ENCODE measurements at places on chromosomes 12 and 14. TPM values are rescaled to one million over a fixed set of nuclear protein-coding genes. Genes with fewer than 3 reads are reported as not detected.
A peak's percentile ranks its signal among the peaks of the same experiment; 100 is the strongest.

The WASHC3 gene
- 57.4 TPM for total RNA-seq

- DNase-seq, result no peak
- H3K27ac ChIP-seq, result no peak overlapping the region
- H3K4me3 ChIP-seq, result no peak overlapping the region
- no peaks in the 10 kb centered on the region for H3K27me3 ChIP-seq
- H3K4me1 ChIP-seq, result no peaks in the 10 kb centered on the region
- no peaks in the 10 kb centered on the region for H3K36me3 ChIP-seq
Measured at GRCh38 chr12:96521895-96522682, 32.7 kb downstream of the CFAP54 start.

GRCh38 chr14:31561155-31561846, at the start of gene NUBPL:
Gene NUBPL (plus strand): TSS chr14:31561404. CDS start chr14:31561440, 36 bp downstream.
- H3K27me3 ChIP-seq, result no peaks in the 10 kb centered on the region
- no peak within 1 kb of the TSS for H3K27ac ChIP-seq
- H3K36me3 ChIP-seq, result no peaks in the 10 kb centered on the region

DNA sequence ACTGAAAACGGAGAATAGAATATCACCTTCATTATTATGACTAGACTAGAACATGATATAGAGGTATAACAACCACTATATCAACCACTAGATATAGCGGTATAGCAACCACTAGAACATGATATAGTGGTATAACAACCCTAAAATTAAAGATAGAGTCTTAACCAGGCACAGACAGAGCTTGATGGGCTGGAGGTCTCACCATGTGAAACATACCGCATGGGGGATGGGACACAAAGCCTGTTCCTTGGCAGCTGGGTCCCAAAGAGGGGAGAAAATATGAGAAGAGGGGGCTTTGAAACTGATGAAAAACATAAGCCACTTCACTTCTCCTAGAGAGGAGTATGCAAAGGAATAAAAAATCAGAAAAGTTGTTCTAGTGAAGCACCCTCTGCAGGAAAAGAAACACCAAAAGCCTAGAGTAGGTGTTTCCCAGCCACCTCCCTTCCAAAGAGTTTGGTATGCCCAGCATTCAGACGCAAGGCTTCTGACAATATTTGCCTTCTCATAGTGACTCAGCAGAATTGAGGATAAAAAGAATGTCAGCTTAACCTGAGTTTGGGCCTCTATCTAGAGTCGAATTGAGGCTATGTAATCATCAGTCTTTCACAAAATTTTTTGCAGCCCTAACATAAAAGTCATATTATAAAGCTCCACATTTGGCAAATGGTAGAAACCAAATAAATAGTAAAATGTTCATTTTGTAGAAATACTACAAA, 316.4 kb downstream of the NOVA1 start:
- H3K4me1 ChIP-seq, result peaks cover 5% of the 10 kb centered on the region
- no peaks in the 10 kb centered on the region for H3K27me3 ChIP-seq
- DNase-seq, result no peak
- H3K4me3 ChIP-seq, result no peak overlapping the region

- no peaks in the 10 kb centered on the region for H3K36me3 ChIP-seq
- H3K27ac ChIP-seq, result no peak overlapping the region
- no peaks in the 10 kb centered on the region for H3K27me3 ChIP-seq
- no peaks in the 10 kb centered on the region for H3K4me1 ChIP-seq
- no peak overlapping the region for H3K4me3 ChIP-seq
- no peak for DNase-seq
Measured at GRCh38 chr12:125773033-125773640, 707.9 kb downstream of the AACS start.

DNA sequence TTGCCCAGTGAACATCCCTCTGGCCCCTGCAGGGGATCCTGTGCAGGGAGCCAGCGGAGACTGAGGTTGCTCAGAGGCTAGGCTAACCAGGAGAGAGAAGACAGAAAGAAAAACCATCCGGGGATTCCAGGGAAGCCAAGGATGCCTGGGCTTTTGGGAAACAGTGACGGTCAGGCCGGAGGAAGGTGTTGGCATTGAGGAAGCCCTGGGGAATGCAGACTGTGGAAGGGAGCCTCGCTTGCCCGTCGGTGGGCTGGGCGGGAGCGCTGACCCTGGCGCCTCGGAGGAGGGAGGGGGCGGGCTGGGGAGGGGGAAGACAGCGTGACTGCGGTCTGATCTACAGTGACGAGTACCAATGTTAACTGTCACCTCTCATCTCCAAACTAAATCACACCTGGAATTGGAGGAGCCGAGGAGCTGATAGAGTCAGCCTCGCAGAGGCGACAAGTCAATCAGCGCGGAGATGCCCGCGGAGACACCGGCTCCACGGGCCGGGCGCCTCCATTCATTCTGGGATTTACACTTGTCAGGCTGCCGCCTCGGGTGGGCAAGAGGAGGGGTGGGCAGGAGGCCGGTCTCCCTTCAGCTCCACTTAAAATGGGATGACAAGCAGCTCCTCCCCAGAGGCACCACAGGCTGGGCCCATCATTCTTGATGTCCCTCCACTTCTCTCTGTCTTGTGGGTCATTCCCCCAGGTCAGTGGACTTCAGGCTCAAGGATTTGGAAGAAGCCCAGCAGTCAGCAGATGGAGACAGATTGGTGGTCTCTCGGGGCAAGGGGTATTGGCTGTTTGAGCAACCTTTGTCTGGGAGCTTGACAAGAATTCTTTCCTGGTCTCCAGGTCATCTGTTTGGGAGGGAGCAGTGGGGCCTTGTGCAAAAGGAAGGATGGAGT, 20.4 kb upstream of the GPATCH2L start:
- H3K4me1 ChIP-seq, result no peaks in the 10 kb centered on the region
- DNase-seq, result no peak
- H3K4me3 ChIP-seq, result no peak overlapping the region
- H3K27ac ChIP-seq, result no peak overlapping the region

- no peak overlapping the region for H3K27ac ChIP-seq
- no peaks in the 10 kb centered on the region for H3K27me3 ChIP-seq
- no peaks in the 10 kb centered on the region for H3K36me3 ChIP-seq
- DNase-seq, result no peak
- no peak overlapping the region for H3K4me3 ChIP-seq
Measured at GRCh38 chr14:93888995-93889394, 38.1 kb upstream of the FAM181A start.

The LRP1 gene
- total RNA-seq, result 517 TPM

DNA sequence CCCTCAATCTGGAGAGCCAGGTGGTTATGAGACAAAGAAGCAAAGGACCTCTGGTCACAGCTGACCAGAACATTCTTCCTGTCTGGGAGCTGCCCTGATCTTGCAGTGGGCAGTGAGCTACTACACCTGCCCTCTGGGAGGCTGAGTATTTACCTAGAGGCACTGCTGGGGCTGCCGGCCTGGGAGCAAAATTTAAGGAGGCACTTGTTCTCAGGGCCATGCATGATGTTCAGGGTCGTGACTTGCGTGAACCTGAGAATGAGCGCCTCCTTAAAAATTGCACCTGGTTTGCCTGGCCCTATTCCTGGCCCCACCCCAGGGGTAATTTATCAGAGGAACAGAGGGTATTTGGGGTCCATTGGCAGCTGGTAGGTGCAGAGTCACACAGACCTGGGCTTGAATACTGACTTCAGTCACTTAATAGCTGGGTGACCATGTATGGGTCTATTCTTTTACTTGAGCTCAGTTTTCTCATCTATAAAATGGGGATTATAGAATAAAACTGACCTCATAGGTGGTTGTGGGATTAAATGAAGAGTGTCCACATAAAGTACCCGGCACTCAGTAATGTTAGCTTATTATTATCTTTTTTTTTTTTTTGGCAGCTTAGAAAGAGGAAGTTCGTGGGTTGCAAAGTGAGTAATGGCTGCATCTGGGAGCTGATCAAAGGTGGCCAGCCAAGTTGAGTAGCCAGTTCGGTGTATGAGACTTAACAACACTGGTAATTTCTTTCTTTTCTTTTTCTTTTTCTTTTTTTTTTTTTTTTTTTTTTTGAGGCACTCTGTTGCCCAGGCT, 107.4 kb upstream of the MED13L start:
- no peaks in the 10 kb centered on the region for H3K4me1 ChIP-seq
- H3K27ac ChIP-seq, result no peak overlapping the region
- H3K4me3 ChIP-seq, result no peak overlapping the region
- no peaks in the 10 kb centered on the region for H3K27me3 ChIP-seq

The MOAP1 gene
- total RNA-seq, result 22.8 TPM

GRCh38 chr14:88630565-88630964, 67.7 kb downstream of the ZC3H14 start:
- no peak overlapping the region for H3K4me3 ChIP-seq
- DNase-seq, result no peak
- no peak overlapping the region for H3K27ac ChIP-seq
- H3K27me3 ChIP-seq, result no peaks in the 10 kb centered on the region
- no peaks in the 10 kb centered on the region for H3K36me3 ChIP-seq
- no peaks in the 10 kb centered on the region for H3K4me1 ChIP-seq

DNA sequence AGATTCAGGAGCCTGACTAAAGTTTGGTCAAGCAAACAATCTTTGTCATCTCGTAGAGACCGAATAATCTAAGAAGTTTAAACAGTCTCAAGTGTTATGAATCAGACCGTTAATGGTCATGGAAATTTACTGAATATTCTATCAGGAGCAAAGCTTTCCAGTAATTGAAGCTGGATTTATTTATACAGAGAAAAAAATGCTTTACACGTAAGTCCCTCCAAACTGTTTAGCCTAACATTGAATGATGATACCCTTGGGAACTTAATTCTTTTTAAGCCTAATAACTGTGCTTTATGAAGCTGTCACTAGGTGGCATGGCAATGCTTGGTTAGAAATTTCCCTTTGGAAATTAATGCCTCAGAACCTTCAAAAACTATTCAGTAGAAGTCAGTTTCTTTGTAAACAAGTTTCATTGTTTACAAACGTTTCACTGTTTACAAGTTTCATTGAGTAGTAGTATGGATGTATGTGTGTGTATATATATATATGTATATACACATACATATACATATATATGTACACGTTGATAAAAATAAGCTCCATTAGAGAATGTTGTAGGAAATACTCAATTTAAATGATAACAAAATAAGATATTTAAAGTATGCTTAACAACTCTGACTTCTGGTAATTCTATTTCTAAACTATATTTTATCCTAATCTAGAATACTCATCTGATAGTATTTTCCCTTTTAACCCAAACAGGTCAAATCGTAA, 32.1 kb downstream of the DEPDC4 start:
- H3K4me3 ChIP-seq, result no peak overlapping the region
- no peaks in the 10 kb centered on the region for H3K4me1 ChIP-seq
- H3K27me3 ChIP-seq, result no peaks in the 10 kb centered on the region

DNA sequence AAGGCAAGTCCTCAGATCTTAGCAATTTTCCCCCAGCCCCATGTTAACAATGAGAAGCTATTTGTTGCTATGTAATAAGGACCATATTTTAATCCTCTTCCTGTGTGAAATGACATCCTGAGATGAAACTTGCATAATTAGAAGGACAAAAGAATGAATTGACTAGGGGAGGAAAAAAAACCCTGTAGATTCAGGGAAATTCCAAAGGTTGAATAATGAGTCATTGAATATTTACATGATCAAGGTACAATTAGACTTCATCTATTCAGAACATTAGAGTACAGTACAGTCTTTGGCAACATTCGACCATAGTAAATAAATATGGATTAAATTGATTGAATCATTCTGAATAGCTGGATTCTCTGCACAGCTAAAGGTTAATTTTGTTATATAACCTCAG, 9.4 kb downstream of the MYBPC1 start:
- DNase-seq, result no peak
- no peaks in the 10 kb centered on the region for H3K27me3 ChIP-seq
- H3K27ac ChIP-seq, result no peak overlapping the region
- H3K4me3 ChIP-seq, result no peak overlapping the region
- no peaks in the 10 kb centered on the region for H3K36me3 ChIP-seq

GRCh38 chr12:49051373-49051764, 9.2 kb downstream of the KMT2D start:
- no peaks in the 10 kb centered on the region for H3K27me3 ChIP-seq
- H3K36me3 ChIP-seq, result peaks cover 13% of the 10 kb centered on the region
- no peak overlapping the region for H3K27ac ChIP-seq
- H3K4me3 ChIP-seq, result no peak overlapping the region

- H3K4me1 ChIP-seq, result peaks cover 3% of the 10 kb centered on the region
- H3K36me3 ChIP-seq, result no peaks in the 10 kb centered on the region
- no peaks in the 10 kb centered on the region for H3K27me3 ChIP-seq
- no peak for DNase-seq
Measured at GRCh38 chr12:93813186-93813585, 136.0 kb downstream of the CRADD start.

DNA sequence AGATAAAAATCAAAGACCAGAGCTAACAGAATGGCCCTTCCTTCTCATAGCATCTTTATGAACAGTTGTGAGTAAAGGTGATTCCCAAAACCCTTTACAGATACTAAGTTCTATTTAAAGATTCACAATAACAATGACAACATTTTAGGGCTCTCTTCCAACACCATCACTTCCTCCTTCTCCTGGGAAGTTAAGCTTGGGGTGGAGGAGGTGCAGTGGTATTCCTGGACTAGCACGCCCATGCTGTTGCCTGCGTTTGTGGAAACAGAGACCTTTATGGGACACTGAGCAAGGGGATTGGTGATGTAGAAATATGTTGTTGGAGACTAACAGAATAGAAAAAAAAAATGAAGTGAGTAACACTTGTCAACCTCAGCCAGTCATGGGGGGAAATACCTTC, 22.5 kb downstream of the SYNE2 start:
- no peak for DNase-seq
- peaks cover 8% of the 10 kb centered on the region for H3K4me1 ChIP-seq
- H3K27ac ChIP-seq, result peak overlapping the region; percentile 52
- no peaks in the 10 kb centered on the region for H3K27me3 ChIP-seq
- H3K4me3 ChIP-seq, result no peak overlapping the region

- H3K4me3 ChIP-seq, result no peak overlapping the region
- no peaks in the 10 kb centered on the region for H3K36me3 ChIP-seq
- no peaks in the 10 kb centered on the region for H3K4me1 ChIP-seq
Measured at GRCh38 chr12:68376901-68377300, 44.7 kb upstream of the MDM1 start.

Data from aorta (tissue), 5 donors.